ENCODE measurements at places on chromosomes 16 and 17.

- no peak for DNase-seq
Observed at GRCh38 chr17:62987136-62987535, 21.1 kb downstream of the TANC2 start.

DNA sequence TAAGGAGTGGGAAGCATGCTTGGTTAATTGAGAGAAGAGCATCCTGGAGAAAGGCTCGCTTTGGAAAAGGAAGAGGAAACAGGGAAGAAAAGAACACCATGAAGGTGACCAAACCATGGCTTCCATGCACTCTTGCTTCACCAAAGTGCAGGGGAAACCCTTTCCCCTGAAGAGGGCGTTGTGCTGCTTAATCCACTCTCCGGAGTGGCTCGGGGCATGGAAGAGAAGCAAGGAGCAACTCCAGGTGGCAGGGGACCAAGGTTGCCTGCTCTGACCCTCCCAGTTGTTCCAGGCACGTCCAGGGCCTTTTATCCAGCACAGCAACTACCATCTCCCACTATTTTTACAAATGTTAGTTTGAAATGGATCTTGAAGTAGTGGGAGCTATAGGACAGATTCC is 108.1 kb downstream of the STX8 start:
- no peak for DNase-seq

DNA sequence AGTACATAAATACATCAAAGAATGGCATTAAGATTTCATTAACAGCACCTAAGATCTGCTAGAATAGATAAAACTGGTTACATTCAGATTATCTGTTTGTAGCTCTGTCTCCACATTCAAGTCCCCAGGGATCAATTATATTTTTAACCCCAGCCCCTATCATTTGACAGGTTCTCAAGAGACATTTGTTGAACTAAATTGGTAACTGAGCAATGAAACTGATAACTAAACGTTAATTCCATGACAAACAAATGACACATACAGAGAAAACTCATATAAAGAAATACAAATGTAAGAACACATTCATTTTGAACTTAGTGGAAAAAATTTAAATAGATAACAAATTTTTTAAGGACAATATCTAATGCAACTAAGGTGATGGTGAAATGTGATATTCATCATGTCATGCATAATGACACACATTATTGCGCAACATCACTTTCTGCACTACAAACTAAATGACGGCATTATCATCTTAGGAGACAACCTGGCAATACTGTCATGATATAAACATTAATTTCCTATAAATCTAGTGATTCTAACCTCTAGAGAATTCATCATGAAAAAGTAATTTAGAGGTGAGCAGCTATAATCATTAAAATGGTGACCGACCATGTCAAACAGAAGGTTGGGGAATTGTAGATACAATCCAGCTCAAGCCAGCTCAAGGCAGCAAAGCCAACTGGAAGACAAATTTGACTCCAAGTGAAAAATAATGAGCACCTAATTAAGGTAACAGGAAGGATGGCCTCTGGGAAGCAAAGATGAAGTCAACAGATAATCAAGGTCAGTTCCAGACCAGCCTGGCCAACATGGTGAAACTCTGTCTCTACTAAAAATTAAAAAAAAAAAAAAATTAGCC is 9.5 kb downstream of the ARHGAP17 start:
- no peak for DNase-seq

GRCh38 chr16:72658888-72659717 is 388.8 kb downstream of the ZFHX3 start:
- DNase-seq: no peak

DNA sequence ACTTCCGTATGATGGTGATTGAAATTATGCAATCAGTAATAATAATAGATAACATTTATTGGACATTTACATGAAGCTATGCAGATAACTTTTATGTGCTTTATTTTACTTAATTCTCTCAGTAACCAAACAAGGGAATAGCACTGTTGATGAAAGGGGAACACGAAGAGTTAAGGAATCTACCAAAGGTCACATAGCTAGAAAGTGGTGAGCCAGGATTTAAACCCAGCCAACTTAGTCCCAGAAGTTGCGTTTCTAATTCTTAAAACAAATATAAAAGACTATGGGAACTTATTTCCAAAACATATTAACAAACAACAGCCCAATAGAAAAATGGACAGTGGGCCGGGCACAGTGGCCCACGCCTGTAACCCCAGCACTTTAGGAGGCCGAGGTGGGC is 9.7 kb downstream of the SPNS3 start:
- DNase-seq: no peak

- DNase-seq: no peak
Observed at GRCh38 chr17:8913879-8914278, 46.4 kb upstream of the PIK3R6 start.

DNA sequence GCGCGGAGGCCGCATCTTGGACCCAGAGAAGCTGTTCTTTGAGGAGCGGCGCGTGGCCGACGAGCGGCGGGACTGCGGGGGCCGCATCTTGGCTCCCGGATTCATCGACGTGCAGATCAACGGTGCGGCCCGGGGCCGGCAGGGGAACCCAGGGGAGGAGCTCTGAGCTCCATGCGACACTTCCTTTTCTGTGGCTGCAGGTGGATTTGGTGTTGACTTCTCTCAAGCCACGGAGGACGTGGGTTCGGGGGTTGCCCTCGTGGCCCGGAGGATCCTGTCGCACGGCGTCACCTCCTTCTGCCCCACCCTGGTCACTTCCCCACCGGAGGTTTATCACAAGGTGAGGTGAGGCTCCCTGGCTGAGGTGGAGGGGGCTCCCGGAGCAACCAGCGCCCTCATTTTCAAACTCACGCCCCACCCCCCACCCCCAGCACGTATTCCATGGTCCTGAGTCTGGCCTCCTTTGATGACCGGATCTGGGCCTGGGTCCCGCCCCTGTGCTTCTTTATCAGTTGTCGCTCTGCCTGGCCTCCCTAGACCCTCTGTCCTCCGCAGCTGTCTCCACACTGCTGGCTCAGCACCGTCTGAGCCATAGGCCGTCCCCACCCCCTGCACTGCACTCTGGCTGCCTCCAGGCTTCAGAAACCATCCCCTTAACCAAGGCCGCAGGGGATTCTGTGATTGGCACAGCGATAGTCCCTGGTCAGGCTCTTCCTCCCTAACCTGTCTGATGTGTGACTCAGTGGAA is 787 bp downstream of the AMDHD2 start:
- no peak for DNase-seq

DNA sequence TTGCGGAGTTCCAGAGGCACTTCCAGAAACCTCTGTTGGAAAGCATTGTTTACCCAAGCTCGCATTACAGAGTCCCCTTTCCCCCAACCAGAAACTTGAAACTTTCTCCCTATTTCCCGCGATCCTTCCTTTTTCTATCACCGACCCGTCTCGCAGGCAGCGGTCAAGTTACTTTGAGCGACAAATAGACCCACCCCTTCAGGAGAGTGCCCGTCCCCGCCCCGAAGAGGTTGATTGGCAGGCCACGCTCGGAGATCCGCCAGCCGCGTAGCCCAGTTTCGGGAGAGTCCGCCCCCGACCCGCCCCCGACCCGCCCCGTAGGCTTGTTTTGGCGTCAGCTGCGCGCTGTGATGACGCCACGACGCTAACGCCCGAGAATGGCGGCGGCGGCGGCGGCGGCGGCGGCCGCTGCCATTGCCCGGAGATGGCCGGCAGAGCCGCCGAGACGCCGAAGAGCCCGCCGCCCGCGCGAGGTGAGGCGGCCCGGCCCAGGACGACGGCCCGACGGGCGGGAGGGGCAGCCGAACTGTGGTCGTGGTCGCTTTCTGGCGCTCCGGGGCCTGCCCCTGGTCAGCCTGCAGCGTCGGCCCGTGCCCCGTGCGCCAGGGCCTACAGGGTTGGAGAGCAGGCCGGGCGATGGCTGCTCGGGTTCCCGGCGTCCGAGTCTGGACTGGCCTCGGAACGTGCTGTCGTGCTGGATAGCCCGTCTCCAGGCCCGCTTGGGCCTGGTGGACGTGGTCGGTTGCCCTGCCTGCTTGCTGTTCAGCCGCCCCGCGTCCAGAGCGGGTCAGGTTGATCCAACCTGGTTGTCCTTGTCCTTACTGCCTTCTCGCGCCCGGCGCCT is at the start of gene PSKH1:
Gene PSKH1 (plus strand): TSS at position 356 of the 844 bp plus-strand sequence. CDS start 15,496 bp downstream, outside the sequence.
- DNase-seq: peak; percentile 91

DNA sequence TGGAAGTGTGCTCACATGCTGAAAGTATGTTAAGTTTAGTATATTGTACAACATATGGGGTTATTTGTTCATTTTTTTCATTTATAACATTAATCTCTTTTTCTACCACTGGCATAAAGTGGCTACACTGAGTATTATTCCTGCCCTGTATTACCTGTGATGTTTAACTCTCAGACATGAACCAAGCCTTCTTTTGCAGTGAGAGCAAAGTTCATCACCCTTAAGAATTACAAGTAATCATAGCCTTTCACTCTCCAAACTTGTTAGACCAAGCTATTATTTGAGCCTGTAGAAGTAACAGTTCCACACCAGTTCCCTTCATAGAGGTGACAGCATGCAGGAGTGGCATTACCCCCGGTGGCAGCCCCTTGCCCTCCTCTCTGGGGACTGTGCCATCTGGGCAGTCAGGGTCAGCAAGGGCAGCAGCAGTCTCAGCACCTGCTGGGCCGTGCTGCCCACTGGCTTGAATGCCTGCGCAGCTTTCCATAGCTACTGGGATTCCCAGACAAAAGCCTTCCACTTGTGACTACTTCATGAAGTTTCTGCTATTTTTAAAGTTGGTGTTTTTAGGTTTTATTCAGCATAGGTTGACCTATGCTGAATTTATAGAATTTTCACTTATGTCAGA is 71.3 kb downstream of the TMC6 start:
- no peak for DNase-seq

DNA sequence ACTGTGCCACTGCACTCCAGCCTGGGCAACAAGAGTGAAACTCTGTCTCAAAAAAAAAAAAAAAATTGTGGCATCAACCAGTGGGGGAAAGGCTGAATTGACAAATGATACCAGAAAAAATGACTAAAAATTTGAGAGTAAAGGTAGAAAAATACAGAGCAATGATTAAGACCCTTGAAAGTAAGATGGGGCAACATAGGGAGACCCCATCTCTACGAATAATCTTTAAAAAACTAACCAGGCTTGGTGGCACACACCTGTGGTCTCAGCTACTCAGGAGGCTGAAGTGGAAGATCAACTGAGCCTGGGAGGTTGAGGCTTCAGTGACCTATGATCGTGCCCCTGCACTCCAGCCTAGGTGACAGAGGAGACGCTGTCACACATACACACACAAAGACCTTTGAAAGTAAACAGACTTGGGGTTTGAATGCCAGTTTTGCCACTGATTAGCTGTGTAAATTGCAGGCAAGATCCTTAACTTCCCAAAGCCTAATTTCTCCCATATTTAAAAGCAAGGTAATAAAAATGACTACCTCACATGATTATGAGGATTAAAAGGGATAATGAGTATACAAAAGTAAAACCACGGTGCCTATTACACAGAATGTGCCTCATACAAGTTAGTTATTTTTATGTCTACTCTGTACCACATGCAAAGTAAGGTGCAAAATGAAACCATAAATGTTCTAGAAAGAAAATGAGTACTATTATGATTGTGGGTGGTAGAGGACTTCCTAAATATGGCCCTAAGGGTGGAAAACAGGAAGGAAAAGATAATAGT is 21.7 kb upstream of the PAFAH1B1 start:
- DNase-seq: no peak

DNA sequence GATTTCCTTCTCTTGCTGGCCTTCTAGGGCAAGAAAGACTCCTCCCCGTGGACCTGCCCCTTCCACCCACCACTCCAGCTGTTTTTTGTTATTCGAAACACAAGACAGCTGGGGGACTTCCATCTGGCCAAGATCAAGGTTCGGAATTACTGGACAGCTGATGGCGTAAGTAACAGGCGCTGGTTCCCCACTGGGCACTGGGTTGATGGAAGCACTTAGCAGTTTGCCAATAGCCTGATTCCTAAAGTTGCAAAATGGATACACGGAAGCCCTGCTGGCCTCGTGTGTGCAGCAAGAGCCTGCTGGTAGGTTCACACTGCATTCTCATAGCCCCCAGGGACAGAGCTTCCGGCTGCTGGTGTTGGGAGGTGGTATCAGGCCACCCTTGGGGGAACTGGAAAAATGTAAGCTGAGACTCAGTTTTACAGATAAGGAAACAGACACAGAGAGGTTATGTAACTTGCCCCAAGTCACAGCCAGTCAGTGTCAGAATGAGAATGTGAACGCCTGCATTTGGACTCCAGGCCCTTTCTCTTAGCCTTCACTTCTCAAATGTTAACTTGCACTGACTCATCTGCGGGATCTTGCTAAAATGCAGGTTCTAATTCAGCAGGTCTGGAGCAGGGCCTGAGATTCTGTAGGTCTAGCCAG is 171.7 kb downstream of the KATNIP start:
- no peak for DNase-seq

DNA sequence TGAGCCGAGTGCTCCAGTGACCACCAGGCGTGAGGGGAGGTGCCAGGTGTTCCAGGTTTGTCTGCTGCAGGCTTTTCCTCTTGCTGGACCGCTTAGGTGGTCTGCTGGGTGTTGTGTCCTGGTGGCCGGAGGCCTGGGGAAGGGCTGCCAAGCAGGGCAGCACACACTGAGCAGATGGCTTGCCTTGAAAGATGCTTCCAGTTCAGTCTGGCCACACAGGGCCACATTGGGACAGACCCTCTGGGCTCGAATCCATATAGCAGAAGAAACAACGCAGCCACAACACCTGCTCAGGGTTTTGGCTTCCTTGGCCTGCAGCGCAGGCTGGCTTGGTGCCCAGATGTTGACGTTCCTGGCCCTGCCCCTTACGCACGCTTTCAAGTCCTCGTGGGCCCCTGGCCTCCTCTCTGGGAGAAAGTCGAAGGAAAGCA is 24.8 kb downstream of the GINS2 start:
- no peak for DNase-seq

GRCh38 chr16:88703486-88704309 is 2.5 kb downstream of the RNF166 start:
- DNase-seq: peak; percentile 62

- no peak for DNase-seq
Observed at GRCh38 chr17:13550291-13550690, 51.4 kb downstream of the HS3ST3A1 start.

DNA sequence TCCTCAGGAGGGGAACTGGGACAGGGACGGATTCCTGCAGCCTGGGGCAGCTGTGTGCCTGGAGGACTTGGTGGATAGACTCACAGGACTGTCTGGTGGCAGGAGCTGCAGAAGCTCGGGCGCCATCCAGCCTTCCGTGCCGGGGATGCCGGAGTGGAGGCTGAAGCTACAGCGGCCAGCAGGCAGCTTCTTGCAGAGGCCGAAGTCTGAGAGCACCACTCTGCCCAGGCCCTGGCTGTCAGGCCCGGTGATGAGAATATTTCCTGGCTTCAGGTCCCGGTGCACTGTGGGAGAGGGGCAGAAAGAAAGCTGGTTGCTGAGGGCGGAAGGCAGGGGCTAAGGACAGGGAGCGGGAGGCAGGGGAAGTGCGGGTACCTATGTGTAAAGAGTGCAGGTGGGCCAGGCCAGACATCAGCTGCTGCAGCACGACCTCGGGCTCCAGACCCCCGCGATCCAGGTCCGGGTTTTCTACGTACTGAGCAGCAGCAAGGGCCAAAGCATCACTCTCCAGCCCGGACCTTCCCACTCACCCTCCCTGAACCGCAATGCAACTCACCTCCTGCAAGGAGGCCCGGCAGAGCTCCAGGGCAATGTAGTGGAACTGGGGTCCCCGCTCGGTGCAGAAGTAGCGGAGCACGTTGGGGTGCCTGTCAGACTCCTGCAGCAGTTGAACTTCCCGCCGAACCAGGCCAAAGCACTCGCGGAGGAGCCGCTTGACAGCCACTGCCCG is 16.1 kb downstream of the PLK1 start:
- no peak for DNase-seq

Data from activated T-cell treated with anti-CD3 and anti-CD28 coated beads for 24 hours (primary cell).